ENCODE measurements at places on chromosomes 7 and 10.
A peak's percentile ranks its signal among the peaks of the same experiment; 100 is the strongest.

DNA sequence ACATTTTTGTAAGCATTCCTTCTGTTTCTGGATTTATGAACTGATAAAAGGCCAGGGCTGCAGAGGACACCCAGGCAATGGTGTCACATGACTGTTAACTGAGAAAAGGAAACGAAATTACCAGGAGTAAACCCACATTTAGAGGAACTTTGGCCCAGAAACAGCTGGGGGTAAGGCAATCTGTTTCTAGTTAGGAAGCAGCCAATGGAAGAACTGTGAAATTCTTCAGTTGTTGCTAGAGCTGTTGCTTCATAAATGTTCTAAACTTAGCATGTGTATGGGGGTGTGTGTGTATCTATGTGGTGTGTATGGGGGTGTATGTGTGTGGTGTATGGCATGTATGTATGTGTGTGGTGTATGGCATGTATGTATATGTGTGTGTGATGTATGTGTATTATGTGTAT lies 11.8 kb upstream of the PDCD4 start:
- DNase-seq, result no peak

- DNase-seq, result no peak
These were observed 111.9 kb upstream of the IGFBP3 start for GRCh38 chr7:46032942-46033341.

- no peak for DNase-seq
These were observed 106.7 kb downstream of the GRK5 start for GRCh38 chr10:119314061-119314460.

GRCh38 chr10:92691591-92692079 lies 1.9 kb downstream of the HHEX start:
- DNase-seq, result peak; percentile 64

- no peak for DNase-seq
These were observed 42.4 kb downstream of the PDK4 start for GRCh38 chr7:95553939-95554338.

- peak; percentile 93 for DNase-seq
These were observed 12.2 kb upstream of the RSBN1L start for GRCh38 chr7:77684030-77684429.
